ENCODE measurements at places on chromosomes 4 and X.

DNA sequence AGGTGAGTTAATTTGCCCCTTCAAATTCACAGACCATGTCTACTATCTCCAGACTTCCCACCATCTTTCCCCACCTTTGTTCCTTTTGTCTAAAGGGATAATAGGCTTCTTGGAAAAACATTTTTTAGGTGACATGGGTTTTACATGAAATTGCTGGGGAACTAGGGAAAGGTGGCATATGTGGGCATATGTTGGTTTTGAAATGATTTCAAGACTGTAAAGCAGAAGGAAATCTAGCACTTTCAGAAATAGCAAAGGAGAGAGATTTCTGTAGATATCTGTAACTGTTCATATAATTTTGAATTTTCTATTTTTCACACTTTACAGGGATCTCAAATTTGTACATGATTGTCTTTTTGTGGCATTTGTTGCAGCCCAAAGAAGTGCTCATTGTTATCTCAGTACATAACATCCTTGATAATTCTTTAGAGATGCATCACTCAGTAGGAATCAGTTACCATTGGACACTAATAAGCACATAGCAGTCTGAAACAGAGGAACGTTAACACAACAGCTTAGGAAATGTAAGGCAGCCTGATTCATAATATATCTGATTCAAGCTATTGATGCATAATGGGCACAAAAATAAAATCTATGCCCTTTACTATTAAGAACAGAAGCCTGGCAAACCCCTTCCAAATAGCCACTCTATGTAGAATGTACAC lies 659.7 kb downstream of the CENPC start:
- DNase-seq, result no peak

DNA sequence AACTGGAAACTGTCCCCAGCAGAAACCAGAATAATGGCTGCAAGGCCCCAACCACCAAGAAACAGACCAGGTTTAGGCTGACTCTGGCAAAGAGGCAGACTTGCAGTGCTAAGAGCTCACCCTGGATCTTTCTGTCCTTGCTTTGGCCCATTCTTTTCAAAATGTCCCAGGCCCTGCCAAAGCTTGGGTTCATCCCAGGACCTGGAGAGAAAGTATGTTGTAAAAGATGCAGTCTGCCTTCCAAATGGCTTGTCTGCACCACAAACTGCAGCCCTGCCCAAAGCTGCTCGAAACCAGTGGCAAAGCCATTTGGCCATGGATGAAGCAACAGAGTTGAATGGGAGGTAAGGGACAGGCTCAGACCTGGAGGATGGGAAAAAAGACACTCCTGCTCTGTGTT lies 38.0 kb upstream of the LNX1 start:
- no peak for DNase-seq

DNA sequence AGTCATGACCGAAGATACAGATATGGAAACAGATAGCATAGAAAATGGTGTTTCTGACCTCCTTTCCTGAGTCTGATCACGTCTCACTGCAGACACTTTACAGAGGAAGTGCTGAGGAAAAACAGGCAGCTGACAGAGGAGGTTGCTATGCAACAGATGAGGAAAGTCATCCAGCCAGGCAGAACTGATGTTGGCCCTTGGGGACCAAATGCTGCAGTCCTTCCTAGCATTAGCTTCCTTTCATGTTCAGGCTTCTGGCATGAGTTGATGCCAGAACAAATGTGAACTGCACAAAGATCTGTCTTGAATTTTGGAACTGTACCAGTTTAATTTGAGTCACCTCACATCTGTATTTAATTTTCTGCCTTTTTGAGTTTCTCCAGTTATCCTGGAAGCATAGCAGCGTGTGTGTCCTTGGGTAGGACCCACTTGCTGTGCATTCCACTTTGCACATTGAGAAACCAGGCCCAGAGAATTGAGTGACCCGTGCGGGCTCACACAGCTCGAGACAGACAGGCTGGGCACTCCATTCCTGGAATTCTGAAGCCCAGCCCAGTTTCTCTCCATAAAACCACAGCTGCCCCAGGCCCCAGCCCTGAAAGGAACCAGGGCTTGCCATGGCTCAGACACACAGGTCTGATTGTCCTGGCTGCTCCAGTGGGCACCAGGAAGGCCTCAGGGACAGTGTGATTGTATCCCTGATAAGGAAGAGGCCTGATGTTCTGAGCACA lies 1.4 kb upstream of the MAGED1 start:
- no peak for DNase-seq

- no peak for DNase-seq
Observed at GRCh38 chr4:163448540-163449203, 24.9 kb downstream of the TKTL2 start.

GRCh38 chr4:18021470-18021719 lies 160 bp downstream of the LCORL start:
- DNase-seq, result no peak

DNA sequence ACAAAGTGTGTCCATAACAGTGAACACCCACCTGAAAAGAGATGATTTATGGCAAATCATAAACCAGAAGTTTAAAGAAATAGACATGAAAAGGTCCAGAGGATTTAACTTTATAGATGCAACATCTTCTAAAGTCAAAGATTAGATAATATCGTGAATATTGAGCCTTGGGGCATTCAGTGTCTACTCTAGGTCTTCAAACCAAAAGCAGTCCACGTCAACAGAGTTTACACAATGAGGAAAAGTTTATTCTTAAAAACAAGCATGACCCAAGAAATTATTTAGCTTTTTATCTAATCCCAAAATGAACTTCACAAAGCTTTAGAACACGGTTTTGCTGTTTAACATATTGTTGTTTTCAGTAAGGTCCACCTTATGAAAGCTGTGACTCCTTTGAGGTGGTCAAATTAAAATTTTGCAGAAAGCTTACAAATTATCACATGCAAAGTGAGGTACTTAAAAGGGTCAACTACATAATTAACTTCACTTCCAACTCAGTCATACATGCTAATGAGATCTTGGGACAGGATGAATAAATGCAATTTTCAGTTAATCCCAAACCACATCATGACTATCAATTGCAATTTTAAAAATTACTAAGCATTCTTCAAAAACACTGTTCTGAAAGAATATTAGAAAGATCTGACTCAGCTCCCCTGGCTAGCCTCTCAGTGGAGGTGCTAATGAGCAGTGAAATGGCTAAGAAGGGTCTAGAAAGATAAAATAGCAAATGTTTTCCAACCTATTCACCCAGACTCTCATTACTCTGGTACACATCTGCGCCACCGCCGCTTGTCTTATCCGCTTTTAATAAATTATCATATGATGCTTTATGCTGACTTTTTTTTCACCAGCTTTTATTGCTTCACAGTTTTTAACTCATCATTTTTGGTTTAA lies 92.4 kb upstream of the WDR17 start:
- DNase-seq, result no peak

GRCh38 chr4:180407275-180407885 lies 1835.8 kb upstream of the TENM3 start:
- no peak for DNase-seq

All from activated T-helper 1 cell treated with anti-CD3 and anti-CD28 coated beads, Interleukin-12 subunit alpha, Interleukin-12 subunit beta, Interleukin-2, Interleukin-4 antibody, amounts not matched to agents 30 ng/mL and 10 ng/mL and 1 ng/mL, durations not matched to agents 14 hours and 24 hours and 36 hours (primary cell).